ENCODE measurements at places on chromosomes 5 and 9.

DNA sequence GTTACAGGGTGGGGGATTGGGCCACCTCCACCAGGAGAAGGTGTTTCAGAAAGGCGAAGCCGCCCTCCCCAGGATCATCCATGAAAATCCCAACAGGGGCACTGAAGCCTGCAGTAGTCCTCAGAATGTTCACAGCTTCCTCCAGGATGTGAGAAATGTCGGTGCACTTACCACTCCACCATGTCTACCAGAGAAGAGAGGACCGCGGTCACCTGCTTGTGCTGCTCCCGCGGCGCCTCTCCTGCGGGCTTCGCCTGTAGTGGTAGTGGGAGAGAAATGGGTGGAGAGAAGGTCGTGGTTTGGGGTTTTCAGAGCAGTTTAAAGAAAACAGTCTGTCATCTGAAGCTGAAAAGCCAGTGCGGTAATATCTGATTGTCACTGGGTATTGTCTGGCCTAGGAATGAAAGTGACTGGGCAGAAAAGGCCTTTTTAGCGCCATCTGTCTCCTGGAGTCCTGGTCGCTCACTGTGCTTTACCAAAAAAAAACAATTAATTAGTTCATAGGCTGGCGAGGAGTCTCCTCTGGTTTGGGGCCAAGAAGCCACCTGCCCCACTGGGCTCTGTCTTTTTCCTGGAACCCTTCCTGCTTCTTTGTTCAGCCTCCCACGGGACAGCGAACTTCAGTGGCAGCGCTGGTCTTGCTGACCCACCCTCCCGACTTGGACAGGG, 23.0 kb upstream of the PPP1R26 start:
- no peak for DNase-seq

DNA sequence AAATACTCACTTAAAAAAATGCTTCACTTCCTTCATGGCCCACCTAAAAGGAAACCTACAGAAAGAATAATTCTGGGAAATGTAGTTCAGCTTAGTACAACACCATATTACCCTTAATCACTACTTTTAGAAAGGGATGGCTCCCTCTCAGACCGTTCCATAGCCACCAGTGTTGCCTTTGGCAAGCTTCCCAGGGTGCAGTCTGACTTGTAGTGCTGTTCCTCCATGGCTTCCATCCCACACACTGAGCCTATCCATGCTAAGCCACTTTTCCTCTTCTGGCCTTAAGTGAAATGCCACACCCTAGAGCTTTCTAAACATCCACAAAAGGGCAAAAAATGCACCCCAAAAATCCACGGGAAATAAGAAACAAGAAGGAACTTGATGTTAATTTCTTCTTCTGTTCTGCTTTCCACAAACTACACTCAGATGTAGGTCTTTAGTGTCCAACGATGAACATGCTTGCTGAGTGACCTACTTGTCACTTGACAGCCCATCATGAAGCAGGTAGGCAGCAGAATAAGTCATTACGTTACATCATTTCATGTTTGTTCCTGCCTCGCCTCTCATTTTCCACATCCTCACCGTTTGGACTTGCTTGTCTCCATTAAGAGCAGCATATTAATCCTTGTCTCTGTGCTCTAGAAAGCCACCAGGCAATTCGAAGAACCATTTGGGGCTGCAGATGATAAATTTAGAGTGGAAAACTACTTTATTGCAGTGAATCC, 391.1 kb upstream of the GRAMD2B start:
- DNase-seq = no peak

DNA sequence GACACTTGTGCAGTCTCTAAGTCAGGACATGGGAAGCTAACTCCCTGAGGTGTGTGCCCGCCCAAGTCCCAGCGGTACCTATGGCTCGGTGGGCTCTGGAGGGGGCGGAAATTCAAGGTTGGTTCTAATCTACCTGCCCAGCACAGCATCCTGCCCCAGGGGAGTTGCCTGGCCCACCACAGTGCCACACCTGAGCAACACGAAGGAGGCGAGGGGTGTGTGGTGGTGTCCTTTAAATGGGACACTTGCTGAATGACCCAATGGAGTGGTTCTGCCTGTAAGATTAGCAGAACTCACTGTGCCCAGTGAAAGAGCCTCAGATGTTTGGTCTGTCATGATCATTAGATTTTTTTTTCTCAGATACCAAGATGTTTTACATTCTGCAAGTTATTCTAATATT, 70.7 kb upstream of the OTULINL start:
- DNase-seq = no peak

DNA sequence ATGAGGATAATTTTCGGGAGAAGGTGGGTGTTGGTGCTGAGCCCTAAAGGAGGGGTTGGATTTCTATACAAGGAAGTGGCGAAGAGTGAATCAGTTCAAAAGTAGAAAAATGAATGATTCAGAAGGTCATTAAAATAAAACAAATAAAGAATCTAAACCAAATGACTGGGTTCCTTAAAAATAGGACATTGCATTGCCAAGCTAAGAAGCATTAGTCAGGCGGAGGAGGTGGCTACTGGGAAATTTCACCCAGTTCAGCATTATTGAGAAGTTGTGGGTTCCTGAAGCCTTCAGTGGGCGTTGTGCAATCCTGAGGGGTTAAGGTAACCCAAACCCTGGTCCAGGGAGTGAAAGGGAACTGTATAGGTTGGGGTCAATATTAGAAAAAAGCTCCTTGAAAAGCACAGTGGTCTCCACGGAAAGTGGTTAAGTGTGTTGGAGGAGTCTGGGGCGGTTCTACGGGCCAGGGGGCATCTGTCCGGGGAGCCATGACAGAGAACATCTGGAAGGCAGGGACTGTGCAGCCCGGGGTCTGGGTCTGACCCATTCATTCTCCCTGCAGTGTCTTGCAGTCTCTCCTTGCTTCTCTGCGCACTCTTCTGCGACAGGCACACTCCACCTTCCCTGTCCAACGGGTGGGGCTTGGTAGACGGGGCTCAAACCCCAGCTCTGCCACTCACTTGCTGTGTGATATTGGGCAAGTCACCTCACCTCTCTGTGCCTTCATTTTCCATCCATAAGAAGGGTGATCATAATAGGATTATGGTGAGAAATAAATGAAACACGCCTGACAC, 27.6 kb upstream of the DUSP1 start:
- DNase-seq = no peak

- no peak for DNase-seq
Measured at GRCh38 chr5:41182666-41183065, 30.7 kb downstream of the C6 start.

GRCh38 chr9:88443480-88444113, 55.4 kb downstream of the SPIN1 start:
- DNase-seq = no peak

- peak; percentile 24 for DNase-seq
Measured at GRCh38 chr5:55037046-55037771, 13.2 kb downstream of the GZMK start.

DNA sequence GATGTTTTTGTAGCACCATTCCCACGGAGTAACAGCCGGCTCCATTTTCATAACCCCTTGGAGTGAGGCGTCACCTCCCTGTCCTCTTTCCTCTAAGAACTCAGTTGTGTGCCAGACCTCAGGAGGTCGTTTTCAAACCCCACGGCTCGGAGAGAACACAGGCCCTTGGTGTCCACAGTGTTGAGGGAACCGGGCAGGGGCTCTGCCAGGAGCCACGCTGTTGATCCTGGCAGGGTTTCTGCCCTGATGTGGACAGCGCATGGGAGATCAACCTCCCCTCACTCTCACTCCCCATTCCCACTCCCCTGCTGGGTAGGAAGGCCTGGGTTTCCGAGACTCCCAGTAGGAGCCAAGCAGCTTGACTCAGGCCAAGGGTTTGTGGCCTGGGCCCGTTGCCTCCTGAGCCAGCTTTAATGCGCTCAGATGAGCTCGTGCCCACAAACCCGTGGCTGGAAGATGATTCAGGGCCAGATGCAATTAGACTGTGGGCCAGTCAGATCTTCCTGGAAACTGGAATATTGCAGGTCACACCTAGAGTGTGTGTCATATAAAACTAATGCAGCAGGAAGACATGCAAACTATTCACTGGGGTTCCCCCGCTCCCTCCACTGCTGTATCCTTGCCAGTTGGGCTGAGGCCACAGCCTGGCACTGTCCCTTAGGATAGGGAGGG, 133.4 kb downstream of the SLC12A2 start:
- no peak for DNase-seq

DNA sequence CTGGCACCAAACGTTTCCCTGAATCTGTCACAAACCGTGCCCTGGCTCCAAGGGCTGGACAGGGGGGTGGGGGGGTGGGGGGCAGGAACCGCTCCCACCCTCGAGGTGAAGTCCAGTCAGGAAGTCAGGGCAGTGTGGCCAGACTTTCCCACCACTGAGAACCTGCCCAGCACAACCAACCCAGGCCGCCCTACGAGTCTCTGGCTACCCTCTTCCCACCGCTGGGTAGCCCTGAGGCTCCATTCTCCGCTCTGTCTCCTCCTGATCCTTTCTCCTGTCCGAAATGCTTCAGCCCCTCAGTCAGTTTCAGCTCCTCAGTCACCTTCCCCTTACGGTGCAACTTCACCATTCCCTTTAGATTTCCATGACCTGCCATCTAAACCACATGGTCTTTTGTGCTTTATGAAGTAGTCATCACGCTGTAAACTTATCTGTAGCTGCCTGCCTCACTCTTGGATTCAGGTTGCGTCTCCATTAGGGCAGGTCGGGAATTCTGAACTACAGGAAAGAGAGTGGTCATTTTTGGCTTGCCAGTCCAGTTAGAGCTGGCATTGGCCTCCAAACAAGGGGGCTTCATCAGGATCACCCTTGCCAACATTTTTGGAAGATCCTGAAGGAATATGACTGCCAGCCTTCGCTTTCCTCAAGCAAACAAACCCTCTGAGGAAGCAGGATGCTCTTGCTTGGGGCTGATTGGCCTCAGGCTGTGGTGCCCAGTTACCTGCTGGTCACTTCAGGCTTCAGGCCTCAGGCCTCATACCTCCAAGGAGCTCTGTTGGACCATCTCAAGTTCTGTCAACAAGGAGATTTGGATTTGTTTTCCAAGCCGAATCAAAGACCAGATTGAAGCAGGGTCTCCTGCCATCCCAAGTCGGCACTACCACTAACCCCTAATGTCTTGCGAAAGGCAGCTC, 794 bp upstream of the DCAF12 start:
- no peak for DNase-seq

GRCh38 chr5:57715296-57715695, 232.7 kb upstream of the ACTBL2 start:
- no peak for DNase-seq

DNA sequence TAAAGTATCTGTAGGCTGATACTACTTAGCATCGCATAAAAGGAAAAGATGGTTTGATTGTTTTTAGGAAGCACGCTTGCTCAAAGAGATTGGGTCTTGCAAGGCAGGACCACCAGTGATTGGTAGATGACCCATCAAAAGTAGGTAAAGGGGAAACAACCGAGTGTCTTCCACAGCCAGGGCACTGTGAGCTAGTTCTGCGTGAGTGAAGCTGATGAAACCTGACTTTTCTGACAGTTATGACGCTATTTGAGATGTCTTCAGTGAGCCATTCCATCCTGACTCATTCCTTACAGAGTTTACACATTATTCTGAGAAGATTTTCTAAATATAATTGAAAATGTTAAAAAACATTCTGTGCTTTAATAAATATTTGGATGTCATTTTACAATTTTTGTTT, 49.7 kb downstream of the BASP1 start:
- no peak for DNase-seq

DNA sequence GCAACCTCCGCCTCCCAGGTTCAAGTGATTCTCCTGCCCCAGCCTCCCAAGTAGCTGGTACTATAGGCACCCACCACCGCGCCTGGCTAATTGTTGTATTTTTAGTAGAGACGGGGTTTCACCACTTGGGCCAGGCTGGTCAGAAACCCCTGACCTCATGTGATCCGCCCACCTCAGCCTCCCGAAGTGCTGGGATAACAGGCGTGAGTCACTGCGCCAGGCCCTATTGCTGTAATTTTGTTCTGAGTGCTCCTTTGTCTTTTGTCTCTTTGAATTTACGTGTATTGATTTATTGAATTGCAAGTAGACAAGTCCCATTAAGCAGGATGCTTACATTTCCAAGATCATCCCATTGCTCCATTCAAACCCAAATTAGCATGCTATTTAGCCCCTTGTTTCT, 186.7 kb downstream of the MSX2 start:
- DNase-seq = no peak
